NCI-H2171 treated with DMSO at 0.1 percent for 48 hours (cell line): ENCODE measurements at places on chromosomes 5 and 9.

DNA sequence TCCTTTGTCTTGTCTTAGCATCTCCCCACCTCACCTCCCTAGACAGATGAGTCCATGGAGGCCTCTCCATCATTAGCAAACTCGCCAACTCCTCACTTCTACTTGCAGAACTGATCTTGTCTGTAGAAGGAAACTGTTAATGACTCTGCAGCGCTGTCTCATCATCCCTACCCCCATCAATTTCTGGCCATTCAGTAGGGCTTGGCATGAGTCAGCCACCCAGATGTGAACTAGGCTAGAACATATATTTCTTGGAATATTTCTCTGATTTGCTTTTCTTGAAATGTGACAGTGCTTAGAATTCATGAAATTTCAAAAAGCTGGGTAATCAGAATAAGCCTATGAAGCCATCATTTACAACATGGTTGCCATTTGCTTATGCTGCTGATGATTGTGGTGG, 1125.0 kb upstream of the DMAC1 start:
- no peak for DNase-seq

DNA sequence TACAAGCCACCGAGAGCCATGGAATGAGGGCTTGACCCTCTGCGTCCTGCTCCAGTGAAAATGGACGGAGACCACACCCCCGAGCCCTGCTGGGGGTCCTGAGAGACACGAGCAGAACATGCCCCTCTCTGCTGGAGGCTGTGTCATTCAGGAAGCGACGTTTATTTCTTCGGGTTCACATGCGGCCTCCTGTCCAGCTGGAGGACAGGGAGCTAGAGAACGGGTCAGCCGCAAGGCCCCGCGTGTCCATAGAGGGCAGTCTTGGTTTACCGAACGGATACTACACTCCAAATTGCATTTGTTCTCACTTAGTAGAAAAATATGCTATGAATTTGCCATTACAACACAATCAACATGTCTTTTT, 36.1 kb downstream of the MRPL36 start:
- no peak for DNase-seq

GRCh38 chr9:79461712-79462111, 110.1 kb upstream of the TLE4 start:
- DNase-seq, result no peak

- no peak for DNase-seq
Observed at GRCh38 chr5:61589946-61590345, 257.9 kb downstream of the ZSWIM6 start.

DNA sequence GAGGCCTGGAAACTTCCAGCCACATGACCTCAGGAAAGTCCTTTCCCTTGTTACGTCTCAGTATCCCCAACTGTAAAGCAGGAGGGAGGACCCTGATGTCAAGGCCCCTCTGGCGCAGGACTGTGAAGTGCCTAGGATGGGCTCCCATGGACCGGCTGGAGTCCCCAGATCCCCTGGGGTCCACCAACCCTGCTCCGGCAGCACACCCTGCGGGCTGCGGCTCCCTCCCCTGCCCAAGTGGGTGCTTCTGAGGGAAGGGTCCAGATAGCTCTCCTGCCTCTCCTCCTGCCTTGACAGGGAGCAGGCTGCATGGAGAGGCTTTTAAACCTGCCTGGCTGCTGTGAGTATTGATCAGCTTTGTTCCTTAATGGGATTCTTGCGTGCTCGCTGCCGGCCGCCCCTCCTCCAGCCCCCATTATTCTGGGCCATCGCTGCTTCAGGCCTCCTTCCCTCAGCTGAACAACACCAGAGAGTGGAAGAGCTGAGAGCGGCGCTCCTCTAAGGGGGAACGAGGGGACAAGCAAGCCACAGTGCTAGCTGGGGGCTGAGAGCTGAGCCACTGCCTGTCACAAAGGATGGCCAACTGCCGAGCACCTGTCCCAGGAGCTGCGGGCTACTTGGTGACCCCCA, 25.6 kb upstream of the NTNG2 start:
- no peak for DNase-seq

- no peak for DNase-seq
Observed at GRCh38 chr5:170849374-170849773, 12.4 kb upstream of the RANBP17 start.

GRCh38 chr9:880725-881124, 39.2 kb downstream of the DMRT1 start:
- no peak for DNase-seq

GRCh38 chr5:17620627-17621026, 10.4 kb downstream of the TAF11L12 start:
- DNase-seq, result no peak

DNA sequence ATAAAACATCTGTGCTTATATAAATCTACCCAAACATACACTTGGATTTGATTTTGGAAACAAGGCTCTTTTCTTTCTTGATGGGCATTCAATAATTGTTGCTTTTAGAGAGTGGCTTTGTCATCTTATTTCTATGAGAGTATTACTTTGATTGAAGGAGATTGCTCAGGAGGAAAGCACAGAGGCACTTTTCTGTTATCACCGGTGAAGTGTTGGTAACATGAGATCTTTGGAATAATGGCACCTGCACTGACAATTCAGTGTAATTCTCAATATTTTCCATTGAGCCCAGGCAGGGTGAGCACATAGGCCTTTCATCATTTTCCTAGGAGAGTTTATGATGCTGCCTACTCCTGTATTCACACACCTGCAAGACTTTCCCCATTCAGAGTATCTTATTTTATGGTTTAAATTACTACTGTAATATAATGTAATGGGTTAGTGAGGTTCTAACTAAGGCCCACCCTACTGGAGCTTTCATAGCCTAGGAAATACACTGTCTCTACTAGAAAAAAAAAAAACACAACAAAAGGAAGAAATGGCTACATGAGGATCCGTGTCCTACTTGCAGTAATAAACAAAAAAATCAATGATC, 244.3 kb downstream of the DENND1A start:
- DNase-seq, result no peak

DNA sequence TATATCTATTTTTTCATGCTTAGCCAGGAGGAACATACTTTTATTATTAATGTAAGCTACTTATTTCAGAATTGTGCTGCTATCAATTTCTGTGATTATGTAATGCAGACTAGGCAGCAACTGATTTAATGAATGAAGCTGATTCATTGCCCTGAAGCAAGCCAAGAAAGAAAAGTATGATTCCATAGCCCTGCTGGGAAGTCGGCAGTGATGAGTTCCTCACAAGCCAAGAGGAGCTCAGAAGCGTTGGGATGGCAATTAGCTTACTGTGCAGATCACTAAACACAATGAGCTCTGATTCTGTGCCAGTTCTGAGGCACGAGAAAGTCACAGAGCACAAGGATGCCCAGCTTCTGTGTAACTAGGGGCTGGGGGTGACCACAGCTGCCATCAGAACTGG, 254.3 kb upstream of the KLF9 start:
- no peak for DNase-seq

DNA sequence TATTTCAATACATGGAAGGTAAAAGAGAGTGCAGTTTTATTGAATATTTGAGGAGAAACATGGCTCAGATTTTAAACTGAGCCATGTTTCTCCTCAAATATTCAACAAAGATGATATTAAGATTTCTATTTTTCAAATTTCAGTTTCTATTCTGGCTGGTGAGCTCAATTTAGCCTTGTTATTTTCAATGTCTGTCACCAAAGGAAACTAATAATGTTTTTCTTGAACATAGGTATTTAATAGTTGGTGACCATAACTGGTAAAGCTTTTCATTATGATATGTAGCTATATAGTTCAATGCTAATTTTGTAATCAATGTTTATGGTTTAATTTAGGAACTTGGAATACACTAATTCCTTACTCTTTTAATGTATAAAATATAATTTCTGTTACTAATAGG, 177.4 kb downstream of the FER start:
- no peak for DNase-seq

- DNase-seq, result no peak
Observed at GRCh38 chr5:14009575-14009974, 65.1 kb upstream of the DNAH5 start.

DNA sequence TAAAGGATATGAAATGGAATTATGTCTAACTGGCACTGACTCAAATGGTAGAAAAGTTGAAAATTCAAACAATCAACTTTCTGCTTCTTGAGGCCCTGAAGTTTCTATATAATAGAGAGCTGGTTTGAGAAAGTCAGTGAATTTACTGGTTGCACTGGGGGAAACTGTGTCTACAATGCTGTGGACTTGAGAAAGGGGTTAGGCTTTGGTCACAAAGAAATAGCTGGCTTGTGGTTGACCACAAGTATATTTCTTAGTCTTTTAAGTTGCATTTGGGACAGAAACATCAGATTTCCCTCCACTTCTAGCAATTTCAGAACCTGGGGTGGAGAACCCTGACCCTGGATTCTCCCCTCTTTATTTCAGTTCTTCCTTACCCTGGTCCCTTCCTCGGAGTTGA, 192.6 kb upstream of the ACTBL2 start:
- no peak for DNase-seq

GRCh38 chr5:139696167-139696893, 48.2 kb downstream of the CXXC5 start:
- DNase-seq, result peak; percentile 18

GRCh38 chr5:109199289-109199688, 210.5 kb downstream of the PJA2 start:
- no peak for DNase-seq

- peak; percentile 72 for DNase-seq
Observed at GRCh38 chr9:83956436-83957247, 23.4 kb downstream of the HNRNPK start.

DNA sequence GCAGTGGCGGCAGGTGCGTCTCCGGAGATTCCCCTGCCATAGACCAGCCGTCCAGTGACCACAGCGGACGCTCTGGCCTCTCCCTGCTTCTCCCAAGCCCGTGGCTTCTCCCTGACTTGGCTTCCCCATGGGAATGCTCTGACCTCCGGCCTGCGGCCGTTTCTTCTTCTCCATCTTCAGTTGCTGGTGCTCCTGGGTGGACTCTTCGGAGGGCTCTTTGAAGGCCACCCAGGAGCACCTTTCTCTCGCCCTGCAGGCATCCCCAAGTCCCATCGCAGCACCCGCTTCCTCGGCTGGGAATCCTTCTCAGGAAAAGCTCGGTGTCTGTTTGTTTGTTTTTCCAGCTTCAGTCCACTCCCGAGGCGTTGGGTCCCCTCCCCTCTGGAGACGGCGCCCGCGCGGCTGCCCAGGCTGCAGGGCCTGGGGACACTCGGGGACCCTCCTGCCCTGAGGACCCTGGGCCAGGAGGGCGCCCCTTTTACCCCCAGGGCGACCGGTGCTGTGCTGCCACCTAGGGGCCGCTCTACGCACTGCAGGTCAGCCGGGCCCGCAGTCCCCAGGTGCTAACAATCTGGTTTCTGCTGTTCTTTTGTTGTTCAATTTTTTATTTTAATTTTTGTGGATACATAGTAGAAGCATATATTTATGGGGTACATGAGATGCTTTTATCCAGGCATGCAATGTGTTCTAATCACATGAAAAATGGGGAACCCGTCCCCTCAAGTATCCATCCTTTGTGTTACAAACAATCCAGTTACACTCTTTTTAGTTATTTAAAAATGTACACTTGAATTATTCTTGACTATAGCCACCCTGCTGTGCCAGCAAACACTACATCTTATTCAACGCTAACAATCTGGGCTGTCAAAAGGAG, 197.9 kb upstream of the ADAMTS16 start:
- DNase-seq, result no peak

DNA sequence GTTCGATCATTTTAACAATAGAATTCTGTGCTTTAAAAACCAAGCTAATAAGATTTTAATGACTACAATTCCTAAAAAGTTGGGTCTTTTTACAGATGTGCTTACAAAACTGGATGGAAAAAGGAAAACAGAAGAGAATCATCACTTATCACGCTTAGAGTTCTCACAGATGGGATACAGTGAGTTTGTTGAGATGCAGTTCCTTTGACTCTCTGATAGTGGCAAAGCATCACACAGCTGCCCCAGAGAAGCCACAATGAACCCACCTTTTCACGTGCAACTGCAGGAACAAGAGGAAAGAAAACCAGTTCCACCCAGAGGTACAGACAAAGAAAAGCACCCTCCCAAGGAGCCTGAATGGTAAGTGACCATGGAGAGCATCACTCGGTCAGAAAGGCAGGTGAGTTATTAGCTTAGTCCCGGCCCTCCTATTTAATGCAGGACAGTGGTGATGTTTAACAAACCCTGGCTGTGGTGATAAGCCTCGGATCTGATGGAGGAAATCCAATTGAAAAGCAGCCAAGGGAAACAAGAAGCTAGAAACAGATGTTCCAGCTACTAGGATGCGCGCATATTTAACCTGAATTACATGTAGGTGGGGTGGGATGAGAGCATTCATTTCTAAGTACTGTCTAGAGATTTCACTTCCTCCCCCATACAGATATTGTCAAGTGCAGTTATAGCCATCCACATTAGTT, 167.7 kb downstream of the TARS1 start:
- peak; percentile 52 for DNase-seq

GRCh38 chr5:134845335-134845851, 375 bp upstream of the C5orf24 start:
- DNase-seq, result no peak

DNA sequence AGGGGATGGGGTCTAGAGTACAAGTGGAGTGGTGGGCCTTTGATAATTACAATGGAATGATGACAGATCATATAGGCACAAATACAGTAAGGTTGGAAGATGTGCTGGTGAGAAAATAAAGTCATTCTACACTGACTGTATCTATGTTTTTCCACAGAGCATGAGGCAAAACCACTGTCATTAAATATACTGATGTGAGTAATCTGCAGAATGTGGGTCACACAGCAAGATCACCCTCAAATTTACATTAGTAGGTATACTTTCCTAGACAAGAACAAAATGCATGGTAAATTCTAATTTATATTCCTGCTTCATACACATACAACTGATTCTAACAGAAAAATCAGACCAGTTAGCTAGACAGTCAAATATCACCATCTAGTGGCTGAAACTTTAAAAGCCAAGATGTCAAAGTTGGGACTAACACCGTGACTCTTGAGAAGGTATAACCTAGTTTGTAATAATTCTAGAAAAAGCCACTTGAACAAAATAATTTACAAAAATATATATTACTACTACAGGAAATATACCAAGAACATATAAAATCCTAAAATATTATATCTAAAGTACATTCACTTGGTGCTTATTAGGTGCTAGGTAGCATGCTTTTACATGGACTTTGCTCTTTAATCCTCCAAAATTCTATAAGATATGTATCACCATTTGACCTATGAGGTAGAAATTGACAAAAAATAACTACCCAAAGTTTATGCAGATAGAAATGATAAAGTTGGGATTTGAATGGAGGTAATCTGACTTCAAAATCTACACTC, 19.5 kb downstream of the TTC33 start:
- peak; percentile 51 for DNase-seq

DNA sequence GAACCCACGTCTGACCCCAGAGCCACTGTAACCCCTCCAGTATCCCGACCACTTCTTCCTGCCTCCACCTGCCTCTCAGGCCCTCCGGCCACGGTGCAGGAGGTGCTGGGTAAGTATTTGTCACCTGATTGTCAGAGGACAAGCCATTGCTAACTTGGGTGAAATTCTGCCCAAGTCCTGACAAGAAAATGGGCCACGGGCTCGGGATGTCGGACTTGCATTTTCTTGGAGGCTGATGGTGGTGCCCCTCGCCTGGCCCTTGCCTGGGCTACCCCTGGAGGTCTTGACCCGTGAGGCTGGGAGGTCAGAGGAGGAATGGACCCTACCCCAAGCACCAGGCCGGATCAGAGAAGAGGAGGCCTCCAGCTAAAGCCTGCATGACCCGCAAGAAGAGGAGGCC, 149.7 kb upstream of the COL5A1 start:
- DNase-seq, result no peak
